ENCODE measurements at places on chromosomes 12 and 14. TPM values are rescaled to one million over a fixed set of nuclear protein-coding genes. Genes with fewer than 3 reads are reported as not detected.

DNA sequence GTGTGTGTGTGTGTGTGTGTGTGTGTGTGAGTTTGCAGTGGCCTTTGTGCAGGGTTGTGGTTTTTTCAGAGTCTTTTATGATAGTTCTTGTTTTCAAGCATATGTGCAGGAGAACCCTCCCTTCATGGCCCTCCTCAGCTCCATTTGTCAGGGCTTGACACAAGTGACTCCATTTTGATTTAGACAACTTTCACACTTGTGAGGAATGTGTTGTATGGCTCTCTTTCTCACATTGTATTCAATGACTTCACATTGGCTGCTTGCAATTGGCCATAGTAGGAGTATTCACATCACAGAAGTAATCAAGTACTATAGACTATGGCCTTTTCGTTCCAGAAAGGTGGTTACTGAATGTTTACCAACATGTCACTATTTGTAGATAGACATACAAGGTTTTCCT, 133.1 kb downstream of the SLC38A1 start:
- DNase-seq, result no peak

DNA sequence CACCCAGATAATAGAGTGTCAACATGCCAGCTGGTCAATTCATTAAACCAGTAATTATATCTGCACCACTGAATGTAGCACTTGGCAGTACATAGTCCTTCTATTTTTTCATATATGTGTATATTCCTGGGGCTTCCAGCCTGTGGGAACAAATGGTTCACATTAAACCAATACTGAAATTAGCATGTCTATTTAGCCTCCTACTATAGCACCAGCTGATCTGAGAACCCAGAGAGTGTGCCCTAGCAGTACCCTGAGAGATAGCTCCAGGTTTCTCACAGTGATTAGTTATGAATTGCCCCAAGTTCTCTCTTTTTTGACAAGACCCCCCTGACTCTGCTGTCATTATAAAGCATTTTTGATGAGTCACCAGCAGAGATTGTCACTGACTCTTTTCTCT, 1097.3 kb upstream of the FLRT2 start:
- no peak for DNase-seq

The NYNRIN gene
- 13.5 TPM for polyA plus RNA-seq

The C12orf56 gene
- polyA plus RNA-seq, result 0.19 TPM

The KITLG gene
- 25.3 TPM for polyA plus RNA-seq
